ENCODE measurements at places on chromosomes 3 and 15.

GRCh38 chr3:170585937-170586310 lies at the start of gene SLC7A14:
TSS of gene SLC7A14 (minus strand) at chr3:170586075. CDS start at chr3:170526936, 59,139 bp downstream.
- no peak for DNase-seq

DNA sequence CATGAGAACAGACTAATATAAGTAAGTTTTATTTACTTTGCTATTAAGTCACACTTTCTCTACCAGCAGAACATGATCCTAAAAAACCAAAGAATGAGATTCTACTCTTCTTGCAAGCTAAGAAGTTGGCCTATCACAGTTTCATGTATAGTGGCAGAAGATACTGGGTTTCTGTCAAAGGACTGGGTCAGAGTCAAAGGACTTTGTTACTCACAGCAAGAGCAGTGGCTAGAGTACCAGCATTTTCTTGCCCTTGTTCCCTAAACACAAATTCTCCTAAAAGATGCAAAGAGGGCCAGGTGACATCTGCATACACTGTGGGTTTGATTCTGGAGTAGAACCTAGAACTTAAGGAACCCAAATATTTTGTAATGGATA lies 105.2 kb downstream of the CBLB start:
- DNase-seq: no peak

DNA sequence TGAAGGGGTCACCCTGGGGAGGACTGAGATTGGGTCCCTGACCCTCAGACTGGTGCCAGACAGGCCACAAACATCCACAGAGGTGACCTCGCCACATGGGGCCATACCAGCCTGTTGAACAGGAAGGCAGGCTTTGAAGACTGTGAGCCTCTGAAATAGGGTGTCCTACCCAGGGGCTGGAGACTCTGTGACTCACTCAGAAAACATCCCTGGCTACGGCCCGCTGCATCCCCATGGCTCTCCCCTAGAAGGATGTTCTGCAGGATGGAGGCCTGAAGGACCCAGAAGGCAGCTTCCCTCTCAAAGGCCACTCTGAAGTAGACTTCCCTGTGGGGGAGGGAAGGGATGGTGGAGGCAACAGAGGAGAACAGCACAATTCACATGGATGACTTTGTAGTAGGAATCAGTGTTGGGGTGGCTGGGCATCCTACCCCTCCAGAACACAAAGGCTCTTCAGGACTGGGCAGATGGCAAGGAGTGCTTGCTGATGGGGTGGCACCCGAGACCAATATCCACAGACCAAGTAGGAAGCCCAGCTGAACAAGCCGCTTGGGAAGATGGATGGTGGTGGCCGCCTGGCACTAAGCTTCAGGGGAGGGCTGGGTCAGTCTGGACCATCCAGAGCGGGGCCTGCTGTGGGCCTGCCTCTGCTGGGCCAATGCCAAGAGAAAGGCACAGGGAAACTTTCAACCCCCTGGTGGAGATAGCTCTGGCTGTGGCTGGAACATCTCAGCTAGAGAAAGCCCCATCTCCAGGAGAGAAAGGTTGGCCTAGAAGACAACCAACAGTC lies 37.6 kb upstream of the DUSP7 start:
- peak; percentile 76 for DNase-seq

GRCh38 chr3:24502690-24503089 lies 8.0 kb upstream of the THRB start:
- no peak for DNase-seq

GRCh38 chr3:144444546-144444945 lies 472.9 kb downstream of the DIPK2A start:
- no peak for DNase-seq

DNA sequence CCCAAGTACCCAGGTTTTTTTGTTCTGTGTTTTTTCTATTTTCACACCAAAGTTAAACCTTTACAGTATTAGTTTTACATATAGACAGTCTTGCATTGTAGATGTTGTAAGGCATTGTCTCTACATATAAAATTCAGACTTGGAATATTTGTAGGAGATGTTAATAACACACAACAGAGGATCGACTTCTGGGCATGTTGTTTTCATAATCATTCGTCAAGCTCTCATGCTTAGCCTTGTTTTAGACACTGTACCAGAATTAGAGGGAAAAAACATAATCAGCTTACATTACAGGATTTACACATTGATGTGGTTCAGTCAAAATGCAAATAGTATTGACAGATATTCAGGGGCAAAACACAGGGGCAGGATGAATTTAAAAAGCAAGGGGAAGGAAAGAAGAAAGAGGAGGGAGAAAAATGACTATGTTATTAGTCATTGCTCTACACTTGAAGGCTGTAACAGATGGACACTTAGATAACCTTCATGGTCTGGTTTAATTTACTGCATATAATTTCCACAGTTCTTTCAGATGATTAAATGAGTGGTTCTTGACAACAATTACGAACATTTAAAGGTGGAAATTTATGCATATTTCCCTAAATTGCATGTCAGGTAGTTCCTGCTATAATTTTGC lies 7.5 kb downstream of the CMSS1 start:
- DNase-seq: no peak

GRCh38 chr15:45871121-45871855 lies 236.5 kb downstream of the SQOR start:
- DNase-seq: peak; percentile 30

DNA sequence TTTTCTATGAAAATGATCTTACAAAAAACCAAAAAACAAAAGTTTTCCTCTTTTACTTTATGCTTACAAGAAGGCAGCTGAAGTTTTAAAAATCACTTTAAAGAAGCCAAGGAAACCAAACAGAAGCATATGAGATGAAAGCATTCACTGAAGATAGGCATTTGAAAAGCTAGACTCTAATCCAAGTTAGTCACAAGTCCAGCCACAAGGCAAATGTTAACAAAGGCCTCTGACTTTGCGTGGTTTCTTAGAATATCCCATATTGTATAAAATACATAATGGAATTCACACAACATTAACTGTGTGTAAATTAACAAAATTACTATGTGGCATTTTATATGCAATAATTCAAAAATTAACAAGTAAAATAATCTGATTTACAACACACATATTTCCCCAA lies 17.7 kb downstream of the MRPL3 start:
- DNase-seq: peak; percentile 37

DNA sequence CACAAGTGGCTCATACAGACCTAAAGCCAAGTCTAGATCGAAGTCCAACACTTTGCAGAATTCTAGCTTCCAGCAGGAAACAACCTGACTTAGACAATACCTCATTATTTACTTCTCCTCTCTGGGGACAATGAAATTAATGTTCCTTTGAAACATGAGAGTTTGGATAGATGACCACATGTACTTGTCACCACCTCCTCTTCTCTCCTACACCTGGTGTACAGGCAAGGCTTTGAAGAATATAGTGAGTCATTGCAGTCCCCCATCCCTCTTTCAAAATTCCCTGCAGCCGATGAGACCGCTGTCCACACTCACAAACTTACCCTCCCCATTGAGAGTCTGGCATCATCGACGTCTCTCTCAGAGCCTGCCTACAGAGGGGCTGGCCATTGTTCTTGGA lies 189.0 kb upstream of the HES1 start:
- DNase-seq: no peak

GRCh38 chr15:63296195-63296594 lies 18.8 kb downstream of the APH1B start:
- DNase-seq: no peak

DNA sequence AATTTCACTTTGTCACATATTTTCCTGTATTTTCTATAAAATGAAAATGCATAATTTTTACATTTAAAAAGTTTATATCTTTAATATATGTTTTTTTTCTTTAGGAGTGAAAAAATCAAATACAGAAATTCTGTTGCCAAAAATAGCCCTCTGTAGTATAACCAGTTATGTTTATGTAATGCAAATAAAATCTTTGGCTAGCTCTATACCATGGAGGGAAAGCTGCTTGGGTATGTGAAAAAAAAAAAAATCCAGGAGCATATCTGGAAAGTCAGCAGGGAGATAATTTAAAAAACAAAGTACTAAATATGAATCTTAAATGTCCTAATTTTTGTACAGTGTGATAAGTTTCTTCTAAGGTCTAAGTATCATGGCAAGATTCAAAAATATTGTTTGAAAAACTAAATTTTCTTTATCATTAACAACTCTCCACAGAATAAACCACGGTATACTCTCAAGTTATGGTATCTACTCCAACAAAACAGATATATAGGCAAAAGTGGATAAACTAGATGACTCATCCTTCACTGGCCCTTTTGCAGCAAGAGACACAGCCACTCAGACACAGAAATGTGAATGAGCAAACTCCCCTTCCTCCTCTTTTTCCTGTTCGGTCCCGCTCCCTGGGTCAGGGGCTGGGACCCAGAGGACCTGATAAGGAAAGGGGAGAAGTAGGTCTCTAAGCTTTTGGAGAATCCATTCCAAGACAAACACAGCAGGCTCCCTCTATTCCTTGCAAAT lies 66.6 kb downstream of the PDZRN3 start:
- DNase-seq: peak; percentile 35

DNA sequence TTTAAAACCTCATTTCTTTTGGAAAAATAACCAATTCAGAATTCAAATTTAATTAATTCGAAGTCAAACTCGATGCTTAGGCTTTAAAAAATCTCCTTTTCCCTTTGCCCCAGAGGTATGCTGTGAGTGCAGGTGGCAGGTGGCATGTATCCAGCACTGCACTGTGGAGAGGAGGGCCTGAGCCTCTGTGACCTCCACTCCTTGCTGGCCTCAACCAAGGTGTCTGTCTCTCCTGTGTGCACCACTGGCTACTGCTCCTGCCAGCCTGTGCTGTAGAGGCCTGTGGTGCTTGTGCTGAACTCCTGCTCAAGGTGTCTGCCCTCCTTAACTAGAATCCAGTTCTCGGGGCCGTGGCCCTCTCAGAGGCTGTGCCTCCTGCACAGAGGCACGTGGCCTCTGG lies 56.2 kb upstream of the NEDD4 start:
- no peak for DNase-seq

- DNase-seq: peak; percentile 53
Measured at GRCh38 chr3:151091685-151092345, 6.4 kb downstream of the MED12L start.

DNA sequence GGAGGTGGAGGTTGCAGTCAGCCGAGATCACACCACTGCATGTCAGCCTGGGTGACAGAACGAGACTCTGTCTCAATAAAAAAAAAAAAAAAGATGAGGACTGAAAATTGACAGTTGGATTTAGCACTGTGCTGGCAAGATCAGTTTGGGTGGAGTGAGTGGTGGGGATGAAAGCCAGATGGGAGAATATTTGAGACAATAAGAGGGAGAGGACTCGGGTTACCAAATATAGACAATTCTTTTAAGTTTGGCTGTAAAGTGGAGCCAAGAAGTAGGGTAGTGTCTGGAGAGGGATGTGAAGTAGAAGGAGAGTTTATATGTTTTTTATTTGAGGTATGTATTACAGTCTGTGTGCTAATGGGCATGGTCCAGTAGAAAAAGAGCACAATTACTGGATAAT lies 20.4 kb downstream of the TMOD3 start:
- no peak for DNase-seq

- DNase-seq: no peak
Measured at GRCh38 chr3:195855471-195856409, 44.0 kb upstream of the MUC4 start.

DNA sequence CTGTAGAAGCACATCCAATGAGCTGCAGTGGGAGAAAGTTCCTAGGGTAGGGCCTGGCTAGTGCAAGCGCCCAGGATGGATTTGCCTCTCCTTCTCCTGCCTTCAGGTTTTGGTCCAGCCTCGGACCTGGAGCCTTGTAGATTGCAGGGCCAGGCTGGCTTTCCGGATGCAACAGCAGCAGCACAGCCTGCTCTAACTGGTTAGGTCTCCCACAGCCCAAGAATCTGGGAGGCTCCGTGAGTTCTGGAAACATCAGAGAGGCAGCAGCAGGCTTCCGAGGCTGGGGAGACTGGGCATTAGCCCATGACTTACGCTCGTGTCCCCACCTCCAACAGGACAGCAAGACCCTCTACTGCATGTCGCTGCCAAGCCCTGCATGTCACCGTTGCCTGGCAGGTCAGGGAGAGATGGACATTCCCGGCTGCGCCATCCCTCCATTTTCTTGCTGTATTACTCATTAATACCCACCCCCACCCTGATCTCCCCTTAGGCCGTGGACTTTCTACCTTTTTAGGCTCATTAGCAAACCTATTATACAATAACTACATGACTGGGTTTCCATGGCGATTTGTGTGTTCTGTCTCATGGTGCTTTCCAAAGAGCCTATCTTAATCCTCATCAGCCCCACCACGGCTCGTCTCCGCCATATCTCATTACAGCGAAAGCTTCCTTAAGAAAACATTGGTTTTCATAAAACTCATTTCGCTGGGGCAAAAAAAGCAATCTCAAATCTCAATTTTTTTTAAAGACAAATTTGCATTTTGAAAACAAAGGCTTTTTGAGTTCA lies 40.9 kb upstream of the RGMA start:
- DNase-seq: no peak

GRCh38 chr3:125039131-125040100 lies 16.4 kb downstream of the HEG1 start:
- DNase-seq: no peak

GRCh38 chr3:59440285-59441028 lies 390.6 kb upstream of the CFAP20DC start:
- DNase-seq: no peak

DNA sequence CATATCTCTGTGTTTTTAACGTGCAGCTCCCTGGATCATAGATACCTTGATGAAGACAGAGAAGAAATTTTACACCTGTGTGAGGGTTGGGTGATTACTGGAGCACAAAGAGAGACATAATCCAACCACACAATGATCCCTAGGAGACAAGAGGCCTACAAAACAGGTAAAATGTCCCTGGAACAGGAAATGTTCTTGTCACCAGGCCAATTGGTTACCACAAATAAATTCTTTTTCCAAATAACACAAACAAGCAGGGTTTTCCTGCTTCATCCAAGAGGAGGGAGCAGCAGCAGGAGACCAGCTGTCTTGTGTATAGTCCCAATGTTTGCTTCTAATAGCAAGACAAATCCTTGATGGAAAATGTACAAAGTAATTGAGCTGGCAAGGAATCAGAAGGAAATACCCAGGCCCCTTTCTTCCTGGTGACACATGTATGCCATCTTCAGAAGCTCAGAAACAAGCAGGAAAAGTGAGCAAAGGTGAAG lies 1.4 kb downstream of the MGLL start:
- DNase-seq: peak; percentile 23

- no peak for DNase-seq
Measured at GRCh38 chr3:172146349-172146748, 107.0 kb downstream of the FNDC3B start.

DNA sequence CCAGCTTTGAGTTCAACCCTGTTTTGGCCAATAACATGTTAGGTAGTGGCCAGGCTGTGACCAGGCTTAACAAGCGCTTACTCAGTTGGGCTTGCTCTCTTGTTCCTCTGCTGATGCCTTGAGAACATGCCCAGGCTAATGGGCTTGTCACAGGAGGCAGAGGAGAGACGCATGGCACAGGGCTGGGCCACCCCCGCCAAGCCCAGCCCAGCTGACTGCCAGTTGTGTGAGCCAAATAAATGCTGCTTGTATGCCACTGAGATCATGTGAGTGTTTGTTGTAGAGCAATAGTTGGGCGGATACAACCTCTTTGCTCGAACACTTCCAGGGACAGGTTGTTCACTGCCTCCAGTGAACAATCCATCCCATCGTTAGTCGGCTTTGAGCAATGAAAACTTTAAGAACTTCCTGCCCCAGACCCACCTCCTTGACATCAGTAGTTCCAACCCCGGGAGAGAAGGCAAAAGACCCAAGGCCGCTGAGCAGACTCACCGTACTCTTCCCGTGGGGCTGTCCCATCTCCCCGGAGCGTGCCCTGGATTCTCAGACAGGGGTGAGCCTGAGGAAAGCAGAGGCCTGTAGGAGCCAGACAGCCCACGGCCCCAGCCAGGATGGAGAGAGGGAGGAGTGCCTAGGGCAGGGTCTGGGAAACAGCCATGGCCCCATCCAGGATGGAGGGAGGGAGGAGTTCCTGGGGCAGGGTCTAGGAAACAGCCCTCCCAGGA lies 4.1 kb downstream of the PLA2G4F start:
- no peak for DNase-seq

Data from astrocyte of the spinal cord (primary cell).